ENCODE measurements at places on chromosomes 4 and X. TPM values are rescaled to one million over a fixed set of nuclear protein-coding genes. Genes with fewer than 3 reads are reported as not detected.

The RBM46 gene
- polyA plus RNA-seq = not detected

The FAM199X gene
- 27.1 TPM for polyA plus RNA-seq

DNA sequence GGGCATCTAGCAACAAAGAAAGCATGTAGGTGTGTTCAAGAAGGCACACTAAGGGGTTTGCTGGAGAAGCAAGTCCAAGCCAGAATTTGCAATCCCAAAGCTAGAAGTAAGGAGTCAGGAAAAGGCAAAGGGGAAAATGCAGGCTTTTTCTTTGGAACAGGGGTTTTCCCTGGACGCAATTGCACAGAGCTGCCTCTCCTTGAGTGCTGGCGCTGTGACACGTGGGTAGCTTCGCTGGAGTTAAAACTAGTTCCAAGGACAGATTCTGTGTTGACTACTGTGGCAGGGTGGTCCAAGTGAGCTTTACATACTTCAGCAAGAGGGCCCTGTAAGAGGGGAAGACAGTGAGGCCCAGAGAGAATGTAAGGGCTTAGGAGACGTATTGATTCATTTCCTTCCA, 277.1 kb downstream of the ADGRA3 start:
- no peak overlapping the region for H3K27ac ChIP-seq
- no peaks in the 10 kb centered on the region for H3K4me1 ChIP-seq
- H3K27me3 ChIP-seq = no peaks in the 10 kb centered on the region
- no peak overlapping the region for H3K4me3 ChIP-seq
- DNase-seq = no peak

DNA sequence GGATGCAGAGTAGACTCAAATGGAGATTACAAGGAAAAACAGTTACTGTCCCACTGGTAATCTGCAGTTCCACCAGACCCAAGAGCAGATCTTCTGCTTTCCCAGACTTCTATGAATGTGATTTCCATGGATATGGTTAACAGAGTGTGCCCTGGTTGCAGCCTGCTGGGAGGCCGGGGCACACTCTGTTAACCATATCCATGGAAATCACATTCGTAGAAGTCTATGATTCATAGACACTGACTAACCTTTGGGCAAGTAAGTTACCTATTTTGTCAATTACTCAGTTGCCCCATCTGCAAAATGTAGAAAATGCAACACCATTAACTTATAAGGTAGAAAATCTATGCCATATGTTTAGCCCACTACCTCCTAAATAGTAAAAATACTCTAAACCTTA, 443.1 kb upstream of the PITX2 start:
- no peak overlapping the region for H3K4me3 ChIP-seq
- no peaks in the 10 kb centered on the region for H3K4me1 ChIP-seq
- no peaks in the 10 kb centered on the region for H3K27me3 ChIP-seq
- no peak for DNase-seq
- H3K36me3 ChIP-seq = no peaks in the 10 kb centered on the region
- no peak overlapping the region for H3K27ac ChIP-seq

DNA sequence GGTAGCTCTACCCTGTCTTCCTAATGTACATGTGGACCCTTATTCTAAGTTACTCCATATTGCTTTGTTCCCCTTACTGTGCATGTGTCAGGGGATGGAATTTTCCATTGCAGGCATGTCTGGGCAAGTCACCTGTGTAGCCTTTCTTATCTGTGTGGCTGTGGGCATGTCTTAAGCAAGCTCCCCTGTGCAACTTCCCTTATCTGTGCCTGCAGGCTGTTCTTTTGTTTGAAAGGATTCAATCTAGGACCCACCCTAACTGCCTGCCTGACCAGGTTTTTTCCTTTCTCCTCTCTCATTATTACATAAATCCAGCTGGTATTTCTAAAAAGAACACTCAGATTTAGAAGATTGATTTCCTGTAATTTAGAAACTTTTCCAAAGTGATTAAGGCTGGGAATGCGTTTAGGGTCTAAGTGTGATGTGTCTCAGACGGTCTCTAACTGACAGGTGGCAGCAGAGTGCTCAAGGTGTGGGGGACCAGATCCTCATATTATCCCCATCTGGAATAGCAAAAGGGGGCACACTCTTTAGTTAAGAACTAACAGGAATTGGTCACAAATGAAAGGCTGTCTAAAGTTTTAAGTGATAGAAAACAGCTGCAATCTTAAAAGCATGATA, 198.9 kb upstream of the PPP1R2C start:
- no peak overlapping the region for H3K4me3 ChIP-seq
- H3K36me3 ChIP-seq = no peaks in the 10 kb centered on the region
- no peaks in the 10 kb centered on the region for H3K27me3 ChIP-seq
- H3K27ac ChIP-seq = no peak overlapping the region

- no peaks in the 10 kb centered on the region for H3K36me3 ChIP-seq
- no peak overlapping the region for H3K4me3 ChIP-seq
- H3K4me1 ChIP-seq = no peaks in the 10 kb centered on the region
- H3K27me3 ChIP-seq = no peaks in the 10 kb centered on the region
These were observed 305.5 kb upstream of the TACR3 start for GRCh38 chr4:104025251-104025650.

DNA sequence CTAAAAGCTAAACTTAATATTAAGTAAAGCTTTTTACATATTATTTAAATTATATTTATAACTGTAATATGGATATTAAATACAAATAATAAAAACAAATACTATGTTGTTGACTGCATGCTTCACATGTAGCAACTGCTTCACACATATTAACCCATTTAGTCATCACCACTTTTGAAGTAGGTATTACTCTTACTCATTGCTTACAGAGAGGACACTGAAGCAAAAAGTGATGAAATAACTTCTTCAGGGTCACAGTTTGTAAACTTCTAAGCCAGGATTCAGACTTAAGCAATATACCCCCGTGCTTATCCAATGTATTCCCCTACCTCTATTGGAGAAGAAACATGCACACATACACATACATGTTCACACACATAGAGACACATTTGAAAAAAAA, 166.6 kb downstream of the DKK2 start:
- no peaks in the 10 kb centered on the region for H3K36me3 ChIP-seq
- H3K4me3 ChIP-seq = no peak overlapping the region

- H3K4me3 ChIP-seq = no peak overlapping the region
- H3K36me3 ChIP-seq = no peaks in the 10 kb centered on the region
- no peak overlapping the region for H3K27ac ChIP-seq
- H3K4me1 ChIP-seq = peaks cover 26% of the 10 kb centered on the region
- no peak for DNase-seq
- H3K27me3 ChIP-seq = no peaks in the 10 kb centered on the region
These were observed 28.3 kb downstream of the ADD1 start for GRCh38 chr4:2871911-2872310.

The PABPC1L2A gene
- polyA plus RNA-seq = not detected

GRCh38 chrX:68588602-68589371, 58.7 kb upstream of the STARD8 start:
- no peaks in the 10 kb centered on the region for H3K4me1 ChIP-seq
- H3K4me3 ChIP-seq = no peak overlapping the region
- no peaks in the 10 kb centered on the region for H3K36me3 ChIP-seq
- DNase-seq = no peak

The PDCL2 gene
- polyA plus RNA-seq = not detected

DNA sequence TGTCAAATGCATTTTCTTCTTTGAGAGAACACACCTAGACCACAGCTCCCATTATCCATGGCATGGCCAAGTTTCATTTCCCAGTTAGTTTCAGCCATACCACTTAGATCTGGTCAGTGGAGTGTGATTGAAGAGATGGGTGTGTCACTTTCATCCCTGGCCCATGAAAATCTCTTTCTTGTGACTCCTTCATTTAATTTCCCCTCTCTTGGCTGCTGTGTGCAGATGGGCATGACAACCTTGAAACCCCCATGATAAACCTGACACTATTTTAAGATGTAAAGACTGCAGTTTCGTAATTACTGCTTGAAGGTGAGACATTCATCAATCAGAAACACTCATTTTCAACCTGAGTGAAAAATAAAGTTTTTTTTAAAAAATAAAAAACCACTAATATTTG, 284.9 kb downstream of the IL15 start:
- no peak overlapping the region for H3K4me3 ChIP-seq
- no peaks in the 10 kb centered on the region for H3K27me3 ChIP-seq
- DNase-seq = no peak
- no peak overlapping the region for H3K27ac ChIP-seq
- no peaks in the 10 kb centered on the region for H3K4me1 ChIP-seq

DNA sequence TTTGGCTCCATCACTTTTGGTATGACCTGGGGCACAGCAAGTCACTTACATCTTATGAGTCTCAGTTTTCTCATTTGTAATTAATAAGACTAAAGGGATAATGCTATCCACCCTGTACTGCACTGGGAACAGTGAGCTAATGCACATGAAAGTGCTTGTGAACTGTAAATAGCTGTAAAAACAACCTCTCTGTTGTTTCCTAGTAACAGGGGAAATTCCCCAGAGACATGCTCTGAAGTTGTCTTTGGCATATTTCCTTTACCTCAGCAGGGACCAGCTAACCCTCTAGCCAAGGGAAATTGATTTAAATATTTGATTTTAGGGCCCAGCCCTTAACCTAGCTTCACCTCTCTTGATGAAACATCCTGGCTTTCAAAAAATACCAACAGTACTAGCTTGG, 6.1 kb upstream of the CYSLTR1 start:
- no peaks in the 10 kb centered on the region for H3K4me1 ChIP-seq
- H3K27me3 ChIP-seq = no peaks in the 10 kb centered on the region
- H3K4me3 ChIP-seq = no peak overlapping the region
- DNase-seq = no peak
- H3K36me3 ChIP-seq = no peaks in the 10 kb centered on the region
- no peak overlapping the region for H3K27ac ChIP-seq

The SMIM10 gene
- 6.7 TPM for polyA plus RNA-seq

- no peaks in the 10 kb centered on the region for H3K4me1 ChIP-seq
- no peak overlapping the region for H3K27ac ChIP-seq
- DNase-seq = peak; percentile 10
- H3K27me3 ChIP-seq = no peaks in the 10 kb centered on the region
- no peak overlapping the region for H3K4me3 ChIP-seq
- H3K36me3 ChIP-seq = no peaks in the 10 kb centered on the region
These were observed 644.5 kb upstream of the ATOH1 start for GRCh38 chr4:93184053-93184452.

The NWD2 gene
- polyA plus RNA-seq = 0.03 TPM

- H3K4me1 ChIP-seq = no peaks in the 10 kb centered on the region
- DNase-seq = no peak
- no peaks in the 10 kb centered on the region for H3K36me3 ChIP-seq
- no peak within 1 kb of the TSS for H3K27ac ChIP-seq
These were observed at the start of gene F11 for GRCh38 chr4:186265683-186266652. TSS of gene F11 (plus strand) at chr4:186266189. CDS start at chr4:186267137, 948 bp downstream.

- no peak for DNase-seq
- no peaks in the 10 kb centered on the region for H3K36me3 ChIP-seq
- H3K27ac ChIP-seq = no peak overlapping the region
These were observed 1.4 kb downstream of the AMMECR1 start for GRCh38 chrX:110316351-110317060.

DNA sequence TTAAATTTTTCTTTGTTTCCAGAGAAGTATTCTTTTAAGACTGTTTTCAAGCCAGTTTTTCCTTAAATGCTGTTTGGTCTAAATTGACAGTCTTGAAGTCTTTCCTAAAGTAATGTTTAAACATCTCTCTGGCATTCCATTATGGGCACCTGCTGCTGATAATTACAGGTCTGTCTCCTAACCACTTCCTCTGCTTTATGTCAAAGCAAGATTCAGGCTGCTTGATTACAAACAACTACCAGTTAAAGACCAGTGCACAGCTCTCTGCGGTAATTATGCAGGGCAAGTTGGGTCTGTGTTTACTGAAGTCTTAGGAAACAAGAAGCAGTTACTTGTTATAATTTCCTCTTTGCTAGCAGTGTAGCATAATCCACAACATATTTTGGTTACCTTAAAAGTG, 17.6 kb downstream of the UNC5C start:
- no peak for DNase-seq
- H3K27ac ChIP-seq = no peak overlapping the region
- H3K27me3 ChIP-seq = no peaks in the 10 kb centered on the region
- no peaks in the 10 kb centered on the region for H3K36me3 ChIP-seq

GRCh38 chr4:138299881-138300280, 57.7 kb upstream of the SLC7A11 start:
- H3K4me1 ChIP-seq = no peaks in the 10 kb centered on the region
- H3K36me3 ChIP-seq = no peaks in the 10 kb centered on the region
- H3K4me3 ChIP-seq = no peak overlapping the region
- H3K27ac ChIP-seq = no peak overlapping the region
- H3K27me3 ChIP-seq = no peaks in the 10 kb centered on the region
